ENCODE measurements at places on chromosomes 1 and 21. TPM values are rescaled to one million over a fixed set of nuclear protein-coding genes. Genes with fewer than 3 reads are reported as not detected.

- no peak for DNase-seq
Observed at GRCh38 chr1:228543396-228543795, 56.2 kb downstream of the RNF187 start.

- no peak for DNase-seq
Observed at GRCh38 chr1:99674115-99675064, 28.5 kb downstream of the PALMD start.

DNA sequence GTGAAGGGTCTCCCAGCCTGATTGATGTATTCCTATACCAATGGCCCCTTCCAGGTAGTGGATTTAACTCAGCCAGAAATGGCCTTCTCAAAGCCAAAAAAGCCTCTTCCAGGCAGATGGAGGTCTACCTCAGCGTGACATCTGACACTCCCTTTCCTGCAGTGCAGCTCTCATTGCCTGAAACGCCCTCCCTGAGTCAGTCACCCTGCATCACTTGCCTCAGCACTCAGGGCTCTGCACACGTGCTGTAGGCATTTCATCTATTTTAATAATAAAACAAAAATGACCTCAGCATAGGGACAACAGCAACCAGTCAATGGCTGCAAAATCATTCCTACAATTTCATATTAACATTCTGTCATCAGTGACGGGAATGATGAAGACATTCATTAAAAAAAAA, 64.4 kb upstream of the GJA5 start:
- no peak for DNase-seq

- no peak for DNase-seq
Observed at GRCh38 chr1:201655910-201656309, 117.0 kb downstream of the NAV1 start.

DNA sequence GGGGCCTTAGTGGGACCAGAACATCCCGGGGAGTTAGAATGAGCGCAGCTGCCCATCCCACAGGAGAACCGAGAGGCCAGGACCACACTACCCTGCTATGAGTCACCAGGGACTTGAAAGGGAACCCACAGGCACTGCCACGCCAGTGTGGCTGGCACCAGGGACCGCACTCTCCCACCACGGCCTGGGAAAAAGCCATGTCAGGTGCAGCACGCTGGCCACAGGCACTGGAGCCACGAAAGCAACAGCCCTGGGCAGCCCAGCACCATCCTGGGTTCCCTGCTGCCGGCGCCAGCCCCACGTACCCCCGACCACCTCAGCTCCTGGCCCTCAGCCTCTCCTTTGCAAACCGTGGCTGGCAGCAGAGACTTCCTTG, 14.1 kb upstream of the TMEM240 start:
- DNase-seq, result no peak

GRCh38 chr1:118297521-118297920, 112.5 kb upstream of the SPAG17 start:
- DNase-seq, result no peak

FAM177B gene
- not detected for total RNA-seq

RCSD1 gene
- total RNA-seq, result 0.15 TPM
